ENCODE measurements at places on chromosomes 7 and 10. TPM values are rescaled to one million over a fixed set of nuclear protein-coding genes. Genes with fewer than 3 reads are reported as not detected.

DNA sequence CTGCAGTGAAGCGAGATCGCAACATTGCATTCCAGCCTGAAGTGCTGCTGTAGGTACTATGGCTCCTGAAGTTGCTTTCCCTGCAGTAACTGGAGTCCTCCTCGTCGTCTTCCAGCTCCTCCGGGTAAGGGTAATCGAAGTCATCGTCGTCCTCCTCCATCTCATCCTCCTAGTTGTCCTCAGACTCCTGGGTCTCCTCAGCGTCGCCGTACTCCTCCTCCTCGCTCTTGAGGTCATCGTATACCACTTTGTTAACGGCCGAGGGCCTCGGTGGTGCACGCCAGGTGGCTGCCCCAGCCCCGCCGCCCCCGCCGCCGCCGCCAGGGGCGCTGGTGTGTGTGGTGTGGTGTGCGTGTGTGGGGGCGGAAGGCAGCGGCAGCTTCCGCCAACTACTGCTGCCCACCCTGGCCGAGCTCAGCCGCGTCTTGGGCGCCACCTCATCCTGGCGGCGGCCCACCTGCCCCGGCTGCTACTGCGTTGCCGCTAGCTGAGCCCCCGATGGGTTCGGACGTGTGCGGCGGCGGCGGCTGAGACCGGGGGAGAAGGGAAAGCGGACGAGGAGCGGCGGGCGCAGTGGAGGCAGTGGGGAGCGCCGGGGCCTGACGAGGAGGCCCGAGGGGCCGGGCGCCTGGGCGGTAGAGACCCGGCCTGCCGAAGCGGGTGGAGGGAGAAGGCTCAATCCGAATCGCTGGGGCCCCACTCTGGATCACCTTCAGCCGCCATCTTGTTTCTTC is 11.8 kb upstream of the ACBD5 start:
- H3K4me3 ChIP-seq = peak overlapping the region; percentile 79
- H3K36me3 ChIP-seq = no peaks in the 10 kb centered on the region
- H3K4me1 ChIP-seq = peaks cover 19% of the 10 kb centered on the region

DNA sequence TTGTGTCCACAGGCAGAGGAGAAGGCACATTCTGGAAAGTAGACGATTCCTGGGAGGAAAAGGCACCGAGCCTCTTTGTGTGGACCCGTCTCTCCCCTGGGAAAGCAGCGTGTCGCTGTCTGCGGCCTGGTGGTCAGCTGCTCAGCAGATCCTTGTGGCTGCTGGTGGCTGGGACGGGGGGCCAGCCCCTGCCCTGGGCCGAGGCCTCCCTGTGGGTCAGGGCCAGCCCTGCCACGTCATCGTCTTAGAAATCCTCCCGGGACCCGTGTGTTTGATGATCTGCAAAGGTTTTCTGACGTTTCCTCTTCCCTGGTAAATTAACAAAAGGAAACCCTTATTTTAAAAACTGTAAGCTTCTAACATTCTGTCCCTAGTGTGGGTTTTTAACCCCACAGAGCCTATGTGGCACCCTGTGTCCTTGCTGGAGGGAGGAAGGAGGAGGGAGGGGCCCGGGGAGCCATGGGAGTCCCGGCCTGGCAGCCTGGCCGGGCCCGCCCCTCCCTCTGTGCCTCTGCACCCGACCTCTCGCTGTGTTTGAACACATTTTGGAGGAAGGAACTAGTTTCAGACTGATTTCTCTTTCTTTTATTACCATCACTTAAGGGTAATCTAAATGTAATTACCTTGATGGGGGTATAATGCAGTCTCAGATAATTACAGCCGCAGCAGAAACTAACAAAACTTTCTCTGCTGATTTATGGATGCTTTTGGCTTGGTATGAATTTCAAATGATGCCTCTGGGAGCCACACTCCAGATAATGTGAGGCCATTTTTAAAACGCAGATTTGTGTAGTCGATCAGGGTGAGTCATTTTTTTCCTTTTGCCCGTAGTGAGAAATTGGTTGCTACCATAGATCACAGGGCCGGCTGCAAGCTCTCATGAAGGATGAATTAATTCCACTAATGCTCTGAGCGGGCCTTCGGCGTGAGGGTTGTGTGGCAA is 85.5 kb downstream of the NKX6-2 start:
- H3K4me3 ChIP-seq = no peak overlapping the region
- H3K36me3 ChIP-seq = peaks cover 4% of the 10 kb centered on the region
- no peaks in the 10 kb centered on the region for H3K27me3 ChIP-seq
- peaks cover 35% of the 10 kb centered on the region for H3K4me1 ChIP-seq
- DNase-seq = no peak
- H3K27ac ChIP-seq = peak overlapping the region; percentile 72

DNA sequence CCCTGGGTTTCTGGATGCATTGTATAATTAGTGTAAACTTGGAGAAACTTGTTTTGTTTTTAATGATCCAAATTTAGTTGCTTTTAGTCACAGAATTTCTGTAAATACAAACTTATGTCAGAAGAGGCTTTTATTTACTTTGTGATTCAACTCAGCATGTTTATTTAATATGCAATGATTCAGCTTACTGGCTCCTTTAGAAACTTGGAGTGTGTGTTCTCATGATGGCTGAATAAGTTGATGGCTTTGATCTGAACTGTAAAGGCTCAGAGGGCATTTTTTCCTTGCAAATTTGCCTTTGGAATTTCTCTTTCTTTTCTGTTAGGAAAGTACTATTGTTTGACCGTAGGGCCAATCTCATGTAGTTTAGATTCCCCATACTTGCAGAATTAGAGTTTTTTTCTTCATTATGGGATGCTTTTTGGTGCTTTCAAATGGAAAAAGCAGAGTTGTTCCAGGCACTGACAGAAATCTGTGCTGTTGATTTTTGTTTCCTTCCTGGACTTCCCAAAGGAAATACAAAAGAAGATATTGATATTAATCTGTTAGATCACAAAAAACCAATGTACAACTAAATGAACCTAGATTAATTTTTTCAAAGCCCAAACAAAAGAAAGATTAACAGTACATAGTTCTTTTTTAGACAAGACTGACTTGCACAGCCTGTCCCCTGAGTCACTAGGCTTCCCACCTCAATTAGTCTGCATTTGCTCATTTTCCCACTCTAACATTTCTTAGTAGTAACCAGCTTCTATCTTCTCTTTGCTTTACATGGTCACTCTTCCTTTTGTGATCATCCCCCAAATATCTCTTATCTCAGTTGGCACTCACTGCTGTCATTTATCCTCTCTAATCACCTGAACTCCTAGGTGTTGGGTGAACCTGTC is 96.8 kb upstream of the AGR3 start:
- H3K36me3 ChIP-seq = no peaks in the 10 kb centered on the region
- no peak overlapping the region for H3K27ac ChIP-seq
- H3K4me3 ChIP-seq = no peak overlapping the region
- DNase-seq = no peak

- H3K27me3 ChIP-seq = peaks cover 4% of the 10 kb centered on the region
- H3K4me3 ChIP-seq = no peak overlapping the region
- no peak overlapping the region for H3K27ac ChIP-seq
- DNase-seq = no peak
Measured at GRCh38 chr10:113520690-113521474, 32.0 kb upstream of the HABP2 start.

DNA sequence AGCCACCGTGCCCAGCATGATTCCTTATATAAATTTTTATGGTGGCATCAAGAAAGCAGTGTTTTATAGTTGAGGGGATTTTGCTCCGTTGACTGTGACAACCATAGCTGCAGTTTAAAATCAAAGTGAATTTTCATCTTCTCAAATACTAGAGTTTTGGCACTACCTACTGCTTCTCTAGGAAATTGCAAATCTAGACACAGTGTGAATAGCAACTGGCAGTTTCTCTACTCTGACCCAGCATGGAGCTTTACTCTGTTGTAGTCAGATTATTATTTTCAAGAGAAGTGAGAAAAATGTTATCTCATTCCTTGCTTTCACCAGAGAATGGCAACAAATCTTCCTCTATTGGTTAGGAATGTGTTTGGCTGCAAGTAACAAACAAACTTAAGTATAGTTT is 22.9 kb downstream of the MCM10 start:
- H3K27me3 ChIP-seq = no peaks in the 10 kb centered on the region
- H3K4me3 ChIP-seq = no peak overlapping the region
- no peaks in the 10 kb centered on the region for H3K36me3 ChIP-seq
- H3K27ac ChIP-seq = no peak overlapping the region
- DNase-seq = no peak

GRCh38 chr10:86942441-86943315 is 14.7 kb downstream of the MMRN2 start:
- no peak overlapping the region for H3K27ac ChIP-seq
- H3K4me3 ChIP-seq = no peak overlapping the region
- DNase-seq = no peak
- no peaks in the 10 kb centered on the region for H3K4me1 ChIP-seq

DNA sequence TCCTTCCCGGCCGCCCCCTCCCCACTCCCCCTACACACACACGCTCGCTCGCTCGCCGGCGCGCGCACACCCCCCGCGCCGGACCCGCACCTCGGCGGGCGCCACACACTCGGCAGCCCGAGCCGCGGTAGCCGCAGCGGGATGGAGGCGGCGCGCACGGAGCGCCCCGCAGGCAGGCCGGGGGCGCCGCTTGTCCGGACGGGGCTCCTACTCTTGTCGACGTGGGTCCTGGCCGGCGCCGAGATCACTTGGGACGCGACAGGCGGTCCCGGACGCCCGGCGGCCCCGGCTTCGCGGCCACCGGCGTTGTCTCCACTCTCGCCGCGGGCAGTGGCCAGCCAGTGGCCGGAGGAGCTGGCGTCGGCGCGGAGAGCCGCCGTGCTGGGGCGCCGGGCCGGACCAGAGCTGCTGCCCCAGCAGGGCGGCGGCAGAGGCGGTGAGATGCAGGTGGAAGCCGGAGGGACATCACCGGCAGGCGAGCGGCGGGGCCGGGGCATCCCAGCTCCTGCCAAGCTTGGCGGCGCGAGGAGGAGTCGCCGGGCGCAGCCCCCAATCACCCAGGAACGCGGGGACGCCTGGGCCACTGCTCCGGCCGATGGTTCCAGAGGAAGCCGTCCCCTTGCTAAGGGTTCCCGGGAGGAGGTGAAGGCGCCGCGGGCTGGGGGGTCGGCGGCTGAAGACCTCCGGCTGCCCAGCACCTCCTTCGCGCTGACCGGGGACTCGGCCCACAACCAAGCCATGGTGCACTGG is at the start of gene SORCS3:
Gene SORCS3, plus strand, starts transcription at position 104 of the 750 bp plus-strand sequence.
- no peak within 1 kb of the TSS for H3K27ac ChIP-seq
- peaks cover 16% of the 10 kb centered on the region for H3K27me3 ChIP-seq
- no peaks in the 10 kb centered on the region for H3K36me3 ChIP-seq

DNA sequence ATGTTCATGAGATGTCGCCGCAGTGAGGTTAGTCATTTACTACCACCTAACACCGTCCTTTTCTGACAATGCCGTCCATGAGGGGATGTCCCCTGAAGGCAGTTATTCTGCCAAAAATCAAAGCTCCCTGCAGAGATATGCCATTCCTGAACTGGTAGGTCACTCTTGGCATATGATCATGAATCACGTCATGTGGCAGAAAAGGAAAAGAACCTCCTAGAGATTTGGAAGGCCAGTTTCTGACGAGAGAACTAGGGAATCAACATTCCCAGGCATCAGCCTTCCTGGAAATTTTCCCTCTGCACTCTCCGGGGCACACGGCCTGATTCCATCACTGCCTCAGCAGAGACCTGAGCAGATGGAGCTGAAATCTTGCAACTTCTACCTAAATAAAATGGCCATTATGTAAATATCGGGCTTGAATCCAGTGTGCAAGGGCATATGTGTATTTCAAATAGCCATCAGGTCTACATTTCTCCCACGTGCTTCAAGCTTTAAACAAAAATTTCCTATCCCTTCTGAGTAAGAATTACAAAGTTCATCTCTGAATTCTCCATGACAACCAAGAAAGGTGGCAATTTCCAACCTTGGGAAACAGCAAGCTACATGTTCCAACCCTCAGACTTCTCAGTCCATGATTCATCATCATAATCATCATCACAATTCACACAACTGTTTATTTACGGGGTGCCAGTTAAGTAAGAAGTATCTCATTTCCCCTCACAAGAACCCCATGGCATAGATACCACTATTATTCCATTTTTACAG is 46.5 kb downstream of the AMPH start:
- no peak overlapping the region for H3K27ac ChIP-seq
- H3K4me3 ChIP-seq = no peak overlapping the region
- no peaks in the 10 kb centered on the region for H3K4me1 ChIP-seq
- DNase-seq = no peak
- no peaks in the 10 kb centered on the region for H3K36me3 ChIP-seq

GRCh38 chr7:141640239-141640840 is 61.6 kb downstream of the DENND11 start:
- no peak for DNase-seq
- H3K27me3 ChIP-seq = no peaks in the 10 kb centered on the region
- no peak overlapping the region for H3K27ac ChIP-seq
- H3K4me1 ChIP-seq = no peaks in the 10 kb centered on the region

GRCh38 chr10:126214021-126214420 is 174.3 kb downstream of the ADAM12 start:
- peaks cover 16% of the 10 kb centered on the region for H3K27me3 ChIP-seq
- H3K27ac ChIP-seq = no peak overlapping the region
- H3K4me3 ChIP-seq = no peak overlapping the region
- no peak for DNase-seq
- no peaks in the 10 kb centered on the region for H3K4me1 ChIP-seq

Gene SPAM1
- not detected for polyA plus RNA-seq

GRCh38 chr10:44517635-44518034 is 132.7 kb upstream of the CXCL12 start:
- no peaks in the 10 kb centered on the region for H3K36me3 ChIP-seq
- DNase-seq = no peak
- H3K4me1 ChIP-seq = no peaks in the 10 kb centered on the region

DNA sequence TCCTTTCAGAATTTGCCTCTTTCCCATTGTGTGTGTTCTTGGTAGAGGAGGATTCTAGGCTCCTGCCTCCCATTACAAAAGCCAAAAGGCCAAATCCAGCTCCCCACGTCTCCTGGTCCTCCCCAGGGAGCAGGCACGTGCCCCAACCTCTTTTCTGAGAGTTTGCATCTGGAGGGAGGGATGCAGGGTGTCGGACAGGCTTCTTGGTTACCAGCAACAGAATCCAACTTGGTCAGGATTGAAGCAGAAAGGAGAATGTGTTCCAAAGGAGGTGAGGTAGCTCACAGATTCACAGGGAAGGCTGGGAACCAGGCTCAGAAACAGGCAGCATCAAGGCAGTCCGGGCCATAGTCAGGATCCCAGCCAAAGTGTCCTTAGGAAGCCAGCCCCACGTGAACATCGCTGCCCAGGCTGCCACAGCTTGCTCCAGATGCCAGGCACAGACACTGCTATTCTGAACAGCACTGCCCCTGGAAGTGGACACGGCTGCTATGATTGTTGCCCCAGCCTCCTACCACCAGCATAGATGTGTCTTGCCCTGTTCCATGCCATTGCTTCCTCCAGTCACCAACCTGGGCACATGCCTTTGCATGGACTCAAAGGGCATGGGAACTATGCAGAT is 264.2 kb upstream of the ZMIZ1 start:
- H3K4me1 ChIP-seq = no peaks in the 10 kb centered on the region
- H3K27me3 ChIP-seq = peaks cover 3% of the 10 kb centered on the region
- no peak overlapping the region for H3K4me3 ChIP-seq
- no peak overlapping the region for H3K27ac ChIP-seq

GRCh38 chr7:33824911-33825459 is 80.4 kb upstream of the BMPER start:
- peaks cover 5% of the 10 kb centered on the region for H3K36me3 ChIP-seq
- H3K27ac ChIP-seq = no peak overlapping the region
- H3K4me1 ChIP-seq = no peaks in the 10 kb centered on the region
- DNase-seq = no peak
- H3K27me3 ChIP-seq = no peaks in the 10 kb centered on the region

GRCh38 chr10:17029581-17030271 is 99.9 kb downstream of the CUBN start:
- H3K36me3 ChIP-seq = no peaks in the 10 kb centered on the region
- H3K4me3 ChIP-seq = peak overlapping the region; percentile 82
- peak; percentile 60 for DNase-seq
- H3K4me1 ChIP-seq = peaks cover 71% of the 10 kb centered on the region
- peak overlapping the region; percentile 92 for H3K27ac ChIP-seq
- H3K27me3 ChIP-seq = no peaks in the 10 kb centered on the region

Data from immature natural killer cell (primary cell).